T-helper 9 cell (primary cell): ENCODE measurements at places on chromosomes 7 and 10.

- DNase-seq, result no peak
These were observed at the start of gene CYP2C9 for GRCh38 chr10:94938383-94938782. Gene CYP2C9 (plus strand): TSS chr10:94938658. CDS start chr10:94938683, 25 bp downstream.

DNA sequence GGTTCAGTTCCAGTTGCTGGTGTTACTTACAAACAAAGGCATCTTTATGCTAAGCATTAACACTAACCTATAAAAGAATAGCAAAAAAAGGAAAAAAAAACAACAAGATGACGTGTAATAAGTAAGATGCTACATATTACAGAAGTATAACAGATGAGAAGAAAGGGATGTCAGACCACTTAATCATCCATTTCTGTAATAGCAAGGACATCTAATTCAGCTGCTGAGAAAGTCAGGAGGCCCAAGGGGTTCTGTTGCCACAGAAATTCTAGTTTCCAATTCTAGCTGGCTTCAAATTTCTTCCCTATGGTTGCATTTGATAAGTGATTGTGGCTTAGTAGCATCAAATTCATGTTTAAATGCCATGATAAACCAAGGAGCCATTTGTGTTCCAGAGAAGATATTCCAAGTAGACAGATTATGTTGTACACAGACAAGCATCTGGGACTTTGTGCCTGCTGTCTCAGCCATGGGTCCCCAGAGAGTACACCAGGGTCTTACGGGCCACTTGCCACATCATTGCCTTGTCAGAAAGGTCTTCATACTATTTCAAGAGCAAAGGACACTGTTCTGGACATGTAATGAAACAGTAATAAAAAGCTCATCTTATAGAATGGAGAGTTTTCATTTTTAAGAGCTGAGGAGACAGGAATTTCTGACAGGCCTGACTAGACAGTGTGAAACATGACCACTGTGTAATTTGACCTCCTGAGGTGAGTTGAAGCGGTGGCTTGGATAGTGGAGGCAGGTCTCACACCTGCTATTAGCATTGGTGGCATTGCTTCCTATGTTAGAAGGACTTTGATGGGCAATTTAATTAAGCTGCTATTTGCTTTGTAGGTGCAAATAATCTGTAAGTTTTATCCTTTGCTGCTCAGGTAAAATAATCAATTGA, 4.2 kb upstream of the ASB4 start:
- no peak for DNase-seq

DNA sequence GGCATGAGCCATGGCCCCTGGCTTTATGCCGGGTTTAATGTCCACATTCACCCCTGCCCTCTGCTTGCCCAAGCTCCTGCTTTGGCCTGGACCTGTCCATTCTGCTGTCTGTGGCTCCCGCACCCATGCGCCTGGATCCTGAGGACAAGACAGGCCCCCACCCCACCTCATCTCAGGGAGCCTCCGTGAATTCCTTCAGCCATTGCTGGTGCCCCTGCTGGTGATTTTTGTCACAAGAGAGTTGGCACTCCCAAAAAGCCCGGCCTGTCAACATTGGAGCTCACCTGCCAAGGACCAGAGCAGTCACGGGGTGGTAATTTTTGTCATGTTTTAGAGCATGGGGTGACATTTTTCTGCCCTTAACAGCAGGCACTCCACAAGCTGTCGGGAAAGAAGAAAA, 127.5 kb upstream of the PLXNA4 start:
- DNase-seq, result no peak

DNA sequence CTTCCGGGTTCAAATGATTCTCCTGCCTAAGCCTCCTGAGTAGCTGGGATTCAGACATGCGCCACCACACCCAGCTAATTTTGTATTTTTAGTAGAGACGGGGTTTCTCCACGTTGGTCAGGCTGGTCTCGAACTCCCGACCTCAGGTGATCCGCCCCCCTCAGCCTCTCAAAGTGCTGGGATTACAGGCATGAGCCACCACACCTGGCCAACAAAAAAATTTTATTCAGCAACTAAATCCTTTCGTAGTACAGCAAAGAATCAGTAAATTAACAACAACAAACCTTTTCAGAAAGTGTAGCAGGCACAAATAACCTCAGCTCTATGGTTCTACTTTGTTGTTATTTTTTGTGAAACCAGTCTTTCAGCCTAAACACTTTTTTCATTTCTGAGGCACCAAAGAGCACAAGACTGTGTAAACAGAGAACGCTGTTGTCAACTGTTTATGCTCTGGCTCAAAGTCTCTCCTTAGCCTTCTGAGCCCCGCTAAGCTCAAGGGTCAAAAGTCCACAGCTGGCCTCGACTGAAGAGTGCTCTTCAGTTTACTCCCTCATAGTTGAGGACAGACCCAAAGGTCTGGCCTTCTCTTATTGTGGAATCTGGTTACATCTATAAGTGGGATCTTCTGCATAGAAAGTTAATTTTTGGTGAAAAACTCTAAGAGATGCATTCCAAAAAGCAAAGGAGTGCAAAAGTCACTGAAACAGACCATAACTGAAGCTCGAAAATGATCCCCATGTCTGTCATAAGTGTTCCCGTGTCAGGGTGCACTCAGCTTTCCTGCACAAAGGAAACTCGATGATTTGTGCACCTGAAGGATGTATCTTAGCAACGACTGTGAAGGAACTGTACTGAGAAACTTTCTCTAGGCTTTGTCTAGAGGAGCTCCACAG, 24.6 kb upstream of the DDX50 start:
- no peak for DNase-seq

GRCh38 chr7:159112136-159113011, 32.3 kb downstream of the VIPR2 start:
- DNase-seq, result no peak

DNA sequence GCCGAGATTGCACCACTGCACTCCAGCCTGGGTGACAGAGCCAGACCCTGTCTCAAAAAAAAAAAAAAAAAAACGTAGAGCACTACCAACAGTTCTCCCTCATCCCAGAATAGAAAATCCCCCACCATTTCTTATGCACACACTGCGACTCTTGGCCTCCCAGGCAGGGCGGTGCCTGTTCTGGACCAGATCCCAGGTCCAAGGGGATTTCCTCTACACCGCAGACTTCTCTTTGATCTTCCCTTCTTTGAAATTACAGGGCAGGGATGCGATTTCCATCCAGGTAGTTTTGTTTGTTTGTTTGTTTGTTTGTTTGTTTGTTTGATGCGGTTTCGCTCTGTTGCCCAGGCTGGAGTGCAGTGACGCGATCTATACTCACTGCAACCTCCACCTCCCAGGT, 91.8 kb downstream of the SEPTIN14 start:
- no peak for DNase-seq

- DNase-seq, result no peak
These were observed 555.0 kb downstream of the TNS3 start for GRCh38 chr7:47026780-47027361.

GRCh38 chr7:47893238-47893637, 55.0 kb downstream of the PKD1L1 start:
- no peak for DNase-seq

- no peak for DNase-seq
These were observed 673.7 kb downstream of the SUGCT start for GRCh38 chr7:40808378-40808942.

DNA sequence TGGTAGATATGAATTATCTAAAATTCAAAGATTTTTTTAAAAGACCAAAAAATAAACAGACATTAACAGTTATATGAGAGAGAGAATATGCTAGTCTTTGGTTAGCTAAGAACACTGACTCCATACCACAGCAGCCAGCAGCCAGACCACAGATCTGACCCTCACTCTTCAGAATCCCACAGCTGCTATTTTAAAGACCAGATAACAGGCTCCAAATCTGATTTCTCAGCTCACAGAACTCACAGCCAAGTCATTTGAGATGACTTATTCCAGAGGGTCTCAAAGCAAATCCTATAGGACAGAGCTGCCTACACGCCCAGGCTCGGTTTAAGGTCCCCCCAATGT, 20.4 kb downstream of the NUDCD3 start:
- DNase-seq, result no peak

DNA sequence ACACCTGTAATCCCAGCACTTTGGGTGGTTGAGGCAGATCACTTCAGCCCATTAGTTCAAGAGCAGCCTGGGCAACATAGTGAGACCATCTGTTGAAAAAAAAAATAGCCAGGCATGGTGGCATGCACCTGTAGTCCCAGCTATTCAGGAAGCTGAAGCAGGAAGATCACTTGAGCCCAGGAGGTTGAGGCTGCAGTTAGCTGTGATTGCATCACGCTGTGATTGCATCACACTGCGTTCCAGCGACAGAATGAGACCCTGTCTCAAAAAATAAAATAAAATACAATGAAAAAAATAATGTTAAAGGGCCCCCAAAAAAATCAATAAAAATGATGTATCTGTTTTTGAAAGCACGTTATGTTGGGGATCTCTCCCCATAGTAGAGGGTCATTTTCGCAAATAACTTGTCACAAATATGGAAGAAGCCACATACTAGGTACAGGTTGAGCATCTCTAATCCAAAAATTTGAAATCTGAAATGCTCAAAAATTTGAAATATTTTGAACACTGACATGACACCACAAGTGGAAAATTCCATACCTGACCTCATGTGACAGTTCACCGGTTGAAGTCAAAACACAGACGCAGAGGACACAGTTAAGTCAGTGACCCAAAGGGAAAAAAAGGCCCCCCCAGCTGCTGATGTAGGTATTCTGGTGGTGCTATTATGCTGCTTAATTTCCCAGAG, 9.5 kb downstream of the CISD1 start:
- DNase-seq, result no peak

DNA sequence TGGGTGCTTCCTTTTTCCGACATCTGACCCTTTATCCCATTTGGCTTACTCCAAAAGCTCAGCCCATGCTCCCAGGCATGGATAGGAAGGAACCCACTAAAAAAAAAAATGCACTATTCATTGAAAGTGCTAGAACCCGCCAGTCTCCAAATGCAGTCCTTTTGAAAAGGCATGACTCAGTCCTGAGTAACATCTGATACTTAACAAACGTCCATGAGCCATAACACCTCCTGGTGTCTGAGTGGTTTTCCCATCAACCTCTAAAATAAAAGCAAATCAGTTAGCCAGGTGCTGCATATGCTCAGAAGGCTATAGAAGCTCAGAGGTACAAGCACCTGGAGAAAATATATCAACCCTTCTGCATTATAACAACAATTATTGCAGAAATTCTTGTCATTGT, 45.0 kb upstream of the CACUL1 start:
- no peak for DNase-seq

GRCh38 chr7:157297185-157297584, 39.6 kb upstream of the DNAJB6 start:
- DNase-seq, result no peak
